ENCODE measurements at places on chromosomes 2 and 18.
A peak's percentile ranks its signal among the peaks of the same experiment; 100 is the strongest.

GRCh38 chr2:151337643-151338042, 19.7 kb upstream of the TNFAIP6 start:
- no peaks in the 10 kb centered on the region for H3K4me1 ChIP-seq
- no peak overlapping the region for H3K4me3 ChIP-seq
- H3K36me3 ChIP-seq = no peaks in the 10 kb centered on the region
- H3K27me3 ChIP-seq = no peaks in the 10 kb centered on the region

- no peaks in the 10 kb centered on the region for H3K27me3 ChIP-seq
- H3K36me3 ChIP-seq = no peaks in the 10 kb centered on the region
- no peaks in the 10 kb centered on the region for H3K4me1 ChIP-seq
- DNase-seq = no peak
- no peak overlapping the region for H3K4me3 ChIP-seq
- no peak overlapping the region for H3K27ac ChIP-seq
Observed at GRCh38 chr2:226220511-226220910, 579.1 kb downstream of the IRS1 start.

DNA sequence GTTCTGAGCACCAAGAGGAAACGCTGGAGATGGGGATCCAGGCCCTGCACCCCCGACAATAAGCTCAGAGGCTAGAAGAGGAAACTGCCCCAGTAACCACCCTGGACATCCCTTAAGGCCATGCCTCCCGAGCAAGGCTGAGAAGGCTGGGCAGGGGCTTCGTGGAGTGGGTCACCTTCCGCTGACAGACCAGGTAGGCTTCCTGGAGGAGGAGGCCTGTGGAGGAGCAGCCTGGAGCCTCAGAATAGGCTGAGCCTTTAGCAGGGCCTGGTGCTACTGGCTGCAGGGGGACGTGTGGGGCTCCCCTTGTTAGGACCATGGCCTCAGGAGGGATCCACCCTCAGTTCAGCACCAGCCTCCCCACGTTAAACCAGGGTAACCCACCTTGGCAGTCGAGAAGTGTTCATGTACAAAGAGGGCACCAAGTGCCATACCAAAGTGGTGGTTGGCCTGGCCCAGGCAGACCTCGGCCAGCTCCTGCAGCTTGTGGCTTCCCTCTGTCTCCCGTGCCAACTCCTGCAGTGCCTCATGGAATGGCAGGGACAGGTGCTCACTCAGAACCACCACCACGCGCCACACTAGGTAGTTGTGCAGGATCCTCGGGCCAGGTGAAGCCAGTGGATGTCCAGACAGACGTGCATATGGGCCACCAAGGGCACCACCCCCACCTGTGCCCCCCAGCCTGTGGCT, 28.5 kb upstream of the ALPP start:
- peaks cover 58% of the 10 kb centered on the region for H3K27me3 ChIP-seq
- no peak for DNase-seq
- H3K27ac ChIP-seq = no peak overlapping the region
- H3K36me3 ChIP-seq = no peaks in the 10 kb centered on the region
- H3K4me3 ChIP-seq = no peak overlapping the region
- no peaks in the 10 kb centered on the region for H3K4me1 ChIP-seq

- H3K4me1 ChIP-seq = no peaks in the 10 kb centered on the region
- no peak overlapping the region for H3K27ac ChIP-seq
- H3K36me3 ChIP-seq = no peaks in the 10 kb centered on the region
Observed at GRCh38 chr18:3493501-3494244, 43.7 kb downstream of the TGIF1 start.

GRCh38 chr2:196258407-196258806, 87.0 kb upstream of the STK17B start:
- no peak for DNase-seq
- no peaks in the 10 kb centered on the region for H3K36me3 ChIP-seq
- no peak overlapping the region for H3K27ac ChIP-seq
- no peak overlapping the region for H3K4me3 ChIP-seq
- peaks cover 20% of the 10 kb centered on the region for H3K4me1 ChIP-seq

- H3K27me3 ChIP-seq = no peaks in the 10 kb centered on the region
- no peaks in the 10 kb centered on the region for H3K4me1 ChIP-seq
- H3K4me3 ChIP-seq = no peak overlapping the region
- no peaks in the 10 kb centered on the region for H3K36me3 ChIP-seq
Observed at GRCh38 chr2:214543386-214543955, 132.6 kb downstream of the VWC2L start.

GRCh38 chr2:216680951-216681629, 14.3 kb downstream of the IGFBP5 start:
- no peak overlapping the region for H3K4me3 ChIP-seq
- H3K27me3 ChIP-seq = no peaks in the 10 kb centered on the region
- no peaks in the 10 kb centered on the region for H3K4me1 ChIP-seq
- no peak for DNase-seq

- H3K27ac ChIP-seq = no peak overlapping the region
- H3K27me3 ChIP-seq = no peaks in the 10 kb centered on the region
- DNase-seq = no peak
Observed at GRCh38 chr2:46663614-46664013, 184.2 kb downstream of the TMEM247 start.

DNA sequence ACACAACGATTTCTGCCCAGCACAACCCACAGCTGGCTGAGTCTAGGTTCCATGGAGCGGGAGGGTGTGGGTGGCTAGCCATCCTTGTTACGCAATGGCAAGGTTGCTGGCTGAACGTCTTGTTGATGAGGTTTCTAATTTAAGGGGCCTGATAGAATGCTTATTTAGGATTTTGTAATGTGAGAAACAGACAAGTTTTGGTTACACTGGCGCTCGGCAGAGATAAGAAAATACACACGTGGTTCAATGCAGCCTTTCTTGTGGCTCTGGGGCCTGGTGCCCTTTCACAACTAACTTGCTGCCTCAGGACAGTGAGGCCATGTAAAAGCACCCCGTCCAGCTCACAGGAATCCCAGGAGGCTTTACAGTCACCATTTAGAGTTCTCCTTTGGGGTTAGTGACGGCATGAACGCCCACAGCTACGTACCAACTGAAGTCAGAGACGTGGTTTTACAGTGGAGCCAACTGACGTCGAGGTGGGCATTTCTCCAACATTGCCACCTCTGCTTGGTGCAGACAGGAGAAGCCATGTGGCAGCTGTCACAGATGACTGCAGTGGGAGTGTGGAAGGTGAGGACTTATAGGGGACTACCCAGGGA, 29.7 kb upstream of the PIEZO2 start:
- H3K27me3 ChIP-seq = no peaks in the 10 kb centered on the region
- H3K36me3 ChIP-seq = no peaks in the 10 kb centered on the region
- H3K4me3 ChIP-seq = no peak overlapping the region
- no peak overlapping the region for H3K27ac ChIP-seq

DNA sequence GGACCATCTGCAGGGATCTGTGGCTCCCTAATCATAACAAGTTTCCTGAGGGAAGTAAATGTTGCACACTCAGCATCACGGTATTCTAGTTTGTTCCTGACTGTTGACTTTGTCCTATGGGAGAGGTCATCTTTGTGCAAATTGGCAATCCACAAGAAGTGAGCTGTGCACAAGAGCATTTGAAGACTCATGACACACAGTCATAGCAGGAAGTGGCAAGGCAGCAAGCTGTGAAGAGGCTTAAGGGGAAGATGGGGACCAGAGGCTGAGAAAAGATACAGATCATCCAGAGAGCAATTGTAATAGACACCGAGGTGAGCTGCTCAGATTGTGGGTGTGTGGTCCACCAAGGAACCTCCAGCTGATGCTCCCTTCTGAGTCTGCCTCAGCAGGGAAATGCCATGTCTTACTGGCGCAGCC, 2.7 kb downstream of the TNP1 start:
- H3K36me3 ChIP-seq = no peaks in the 10 kb centered on the region
- no peak for DNase-seq
- no peak overlapping the region for H3K4me3 ChIP-seq
- H3K27ac ChIP-seq = no peak overlapping the region
- no peaks in the 10 kb centered on the region for H3K4me1 ChIP-seq

DNA sequence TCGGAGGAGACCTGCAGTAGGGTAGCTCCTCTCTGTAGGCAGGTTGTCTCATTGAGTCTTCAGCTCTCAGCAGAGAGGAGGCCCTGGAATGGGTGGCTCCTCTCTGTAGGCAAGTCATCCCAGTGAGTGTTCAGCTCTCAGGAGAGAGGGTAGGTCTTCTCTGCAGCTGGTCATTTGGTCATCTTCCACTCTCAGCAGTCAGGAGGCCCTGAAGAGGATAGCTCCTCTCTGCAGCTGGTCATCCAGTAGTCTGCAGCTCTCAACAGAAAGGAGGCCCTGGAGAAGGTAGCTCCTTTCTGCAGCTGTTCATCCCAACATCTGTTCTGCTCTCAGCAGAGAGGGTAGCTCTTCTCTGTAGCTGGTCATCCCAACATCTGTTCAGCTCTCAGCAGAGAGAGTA, 26.0 kb upstream of the RUFY4 start:
- no peak overlapping the region for H3K27ac ChIP-seq
- H3K4me1 ChIP-seq = no peaks in the 10 kb centered on the region
- DNase-seq = no peak
- no peak overlapping the region for H3K4me3 ChIP-seq
- H3K36me3 ChIP-seq = no peaks in the 10 kb centered on the region
- H3K27me3 ChIP-seq = no peaks in the 10 kb centered on the region

GRCh38 chr18:13221869-13222855, 3.6 kb downstream of the LDLRAD4 start:
- no peaks in the 10 kb centered on the region for H3K36me3 ChIP-seq
- no peak overlapping the region for H3K4me3 ChIP-seq
- H3K4me1 ChIP-seq = peaks cover 56% of the 10 kb centered on the region
- peak overlapping the region; percentile 90 for H3K27ac ChIP-seq

DNA sequence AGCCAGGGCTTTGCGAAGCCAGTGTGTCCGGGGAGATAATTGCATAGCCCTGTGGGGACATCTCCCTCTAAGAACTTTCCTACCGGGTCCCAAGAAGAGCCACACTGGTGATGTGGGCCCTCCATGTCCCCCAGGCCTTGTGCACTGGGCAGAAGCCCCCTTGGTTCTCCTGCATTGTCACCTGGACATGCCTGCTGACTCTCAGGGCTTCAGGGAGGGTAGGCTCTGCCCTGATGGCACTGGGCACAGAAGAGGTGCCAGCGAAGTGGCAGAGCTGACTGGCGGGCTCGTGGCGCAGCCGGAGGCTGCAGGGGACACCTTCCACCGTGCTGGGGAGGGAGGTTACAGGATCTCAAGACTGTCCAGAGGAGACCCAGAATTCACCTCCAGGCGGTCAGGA, 28.3 kb downstream of the GLI2 start:
- no peaks in the 10 kb centered on the region for H3K36me3 ChIP-seq
- DNase-seq = no peak
- H3K4me3 ChIP-seq = no peak overlapping the region
- peaks cover 17% of the 10 kb centered on the region for H3K4me1 ChIP-seq
- H3K27ac ChIP-seq = no peak overlapping the region
- H3K27me3 ChIP-seq = no peaks in the 10 kb centered on the region

DNA sequence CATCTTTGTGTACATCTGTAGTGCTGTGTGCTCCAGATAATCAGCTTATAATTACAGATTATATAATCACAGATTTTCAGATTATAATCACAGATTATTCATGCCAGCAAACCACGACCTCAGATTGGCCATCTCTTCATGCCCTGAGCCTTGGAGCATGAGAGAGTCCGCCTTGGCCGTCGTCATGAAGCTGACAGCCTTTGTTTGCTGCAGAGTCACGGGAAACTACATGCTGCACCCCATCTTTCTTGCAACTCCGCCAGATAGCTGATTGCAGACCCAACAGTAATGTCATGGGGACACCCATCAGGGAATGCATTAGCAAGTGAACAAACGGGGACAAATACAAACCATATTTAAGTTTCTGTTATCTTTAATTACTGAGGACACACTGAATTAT, 7.3 kb downstream of the TMEM178A start:
- H3K4me3 ChIP-seq = no peak overlapping the region
- no peaks in the 10 kb centered on the region for H3K4me1 ChIP-seq
- H3K27me3 ChIP-seq = peaks cover 5% of the 10 kb centered on the region
- H3K27ac ChIP-seq = no peak overlapping the region
- no peaks in the 10 kb centered on the region for H3K36me3 ChIP-seq

DNA sequence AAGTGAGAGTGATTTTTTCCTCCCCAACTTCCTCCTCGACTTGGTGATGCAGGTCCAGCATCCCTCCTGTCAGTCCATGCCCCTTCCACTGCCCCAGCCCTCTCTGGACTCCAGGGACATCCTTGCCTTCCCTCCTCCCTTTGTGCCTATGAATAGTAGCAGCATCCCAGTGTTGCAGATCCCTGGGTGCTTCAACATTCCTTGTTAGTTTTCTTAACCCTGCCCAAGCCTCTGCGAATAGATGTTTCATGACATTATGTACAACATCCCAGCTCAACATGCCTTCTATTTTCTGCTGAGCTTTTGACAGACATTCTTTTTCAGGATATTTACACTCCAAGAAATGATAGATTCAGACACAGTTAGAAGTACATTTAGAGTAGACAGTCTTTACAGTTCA, 35.3 kb upstream of the CCDC150 start:
- H3K4me3 ChIP-seq = no peak overlapping the region
- no peaks in the 10 kb centered on the region for H3K27me3 ChIP-seq
- H3K27ac ChIP-seq = no peak overlapping the region
- H3K36me3 ChIP-seq = no peaks in the 10 kb centered on the region
- no peak for DNase-seq
- H3K4me1 ChIP-seq = no peaks in the 10 kb centered on the region

DNA sequence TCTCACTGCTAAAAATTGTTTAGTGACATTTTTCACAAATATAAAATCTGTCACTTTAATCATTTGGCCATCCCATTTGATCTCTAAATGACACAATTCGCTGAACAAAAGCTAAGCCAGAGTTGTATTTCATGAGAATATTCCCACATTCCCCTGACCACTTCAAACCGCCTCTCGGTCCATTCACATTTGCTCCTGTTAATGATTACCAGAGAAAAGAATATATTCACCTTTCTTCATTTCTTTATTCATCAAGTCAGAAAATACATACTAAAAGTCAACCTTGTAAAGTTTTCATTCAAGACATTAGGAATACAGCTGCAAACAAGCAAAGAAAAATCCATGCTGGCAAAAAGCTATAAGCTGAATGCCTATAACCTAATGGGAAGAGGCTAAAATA, 225.5 kb downstream of the DOK6 start:
- no peak overlapping the region for H3K4me3 ChIP-seq
- H3K4me1 ChIP-seq = no peaks in the 10 kb centered on the region
- no peak for DNase-seq
- H3K27me3 ChIP-seq = no peaks in the 10 kb centered on the region
- no peaks in the 10 kb centered on the region for H3K36me3 ChIP-seq

- no peaks in the 10 kb centered on the region for H3K36me3 ChIP-seq
- no peak overlapping the region for H3K27ac ChIP-seq
- H3K4me3 ChIP-seq = no peak overlapping the region
- DNase-seq = no peak
Observed at GRCh38 chr2:28613633-28614501, 118.0 kb downstream of the PLB1 start.

- H3K4me1 ChIP-seq = no peaks in the 10 kb centered on the region
- DNase-seq = no peak
- H3K27ac ChIP-seq = no peak overlapping the region
Observed at GRCh38 chr18:37864122-37864521, 298.5 kb upstream of the CELF4 start.

Measured in adrenal gland (tissue), 19 donors.